Gastroesophageal sphincter (tissue), 4 donors: ENCODE measurements at places on chromosomes 6 and 20. TPM values are rescaled to one million over a fixed set of nuclear protein-coding genes. Genes with fewer than 3 reads are reported as not detected.

DNA sequence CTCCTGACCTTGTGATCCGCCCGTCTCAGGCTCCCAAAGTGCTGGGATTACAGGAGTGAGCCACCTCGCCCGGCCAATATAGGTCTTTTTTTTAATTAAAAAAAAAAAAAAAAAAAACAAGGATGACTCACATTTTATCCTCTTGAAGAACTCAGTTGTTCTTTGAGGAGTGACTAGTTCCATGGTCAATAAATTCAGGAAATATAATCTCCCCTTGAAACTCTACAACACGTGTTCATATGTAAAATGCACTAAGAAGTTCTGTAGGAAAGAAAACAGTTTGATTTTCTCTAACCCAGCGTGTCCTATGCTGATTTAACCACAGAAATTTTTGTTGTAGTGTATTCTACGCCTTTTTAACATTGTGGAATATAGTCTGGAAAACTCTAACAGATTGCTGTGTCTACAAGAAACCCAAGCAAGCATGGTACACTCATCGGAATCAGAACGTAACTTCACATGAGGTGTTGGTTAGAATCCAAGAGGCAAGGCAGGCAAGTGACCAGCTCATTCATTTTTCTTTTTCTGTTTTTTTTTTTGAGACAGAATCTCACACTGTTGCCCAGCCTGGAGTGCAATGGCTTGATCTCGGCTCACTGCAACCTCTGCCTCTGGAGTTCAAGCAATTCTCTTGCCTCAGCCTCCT is 79.0 kb upstream of the ZNF217 start:
- ATAC-seq = no peak

DNA sequence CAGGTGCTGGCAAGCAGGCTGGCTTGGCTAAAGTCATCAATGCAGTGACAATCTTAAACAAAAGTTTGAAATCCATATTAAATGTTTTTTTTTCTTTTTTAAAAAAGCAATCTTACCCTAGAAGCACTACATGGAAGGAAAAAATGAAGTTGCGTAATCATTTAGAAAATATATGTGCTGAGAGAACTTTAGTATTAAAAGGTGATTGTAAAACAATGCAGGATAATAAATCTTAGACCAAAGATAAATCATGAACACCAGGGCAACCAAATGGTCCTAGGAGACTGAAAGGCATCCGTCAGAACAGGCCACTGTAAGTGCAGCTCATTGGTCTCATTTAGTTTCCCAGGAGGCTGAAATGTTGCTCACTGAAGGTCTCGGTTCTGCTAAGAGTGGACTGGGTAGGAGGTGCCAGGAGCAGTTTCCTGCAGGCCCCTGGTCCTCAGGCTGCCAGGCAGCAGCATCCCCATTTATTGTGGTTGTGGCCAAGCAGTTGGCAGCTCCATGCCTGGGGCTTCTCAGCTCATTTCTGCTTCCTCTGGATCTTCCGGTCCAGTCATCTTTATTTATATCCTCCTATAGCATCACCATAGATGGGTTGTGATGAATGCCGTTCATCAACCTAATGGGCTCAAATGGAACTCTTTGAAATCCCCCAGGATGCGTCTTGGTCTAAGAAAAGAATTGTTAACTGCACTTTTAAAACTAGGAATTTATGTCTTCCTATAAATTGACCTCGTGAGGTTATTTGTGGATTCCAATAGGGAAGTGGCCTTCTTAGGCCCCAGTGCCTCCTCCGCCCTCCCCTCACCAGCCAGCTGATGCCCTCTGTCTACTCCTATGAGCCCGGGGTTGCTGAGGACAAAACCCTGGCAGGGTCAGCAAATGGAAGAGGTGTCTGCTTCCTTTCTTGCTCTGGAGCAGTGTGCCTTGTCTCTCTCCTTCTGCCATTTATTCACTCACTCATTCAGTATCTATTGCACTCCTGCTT is 269.0 kb downstream of the UST start:
- no peak for ATAC-seq

GRCh38 chr6:166575205-166575604 is 11.3 kb downstream of the RAMACL start:
- peak; percentile 82 for ATAC-seq

- no peak for ATAC-seq
Observed at GRCh38 chr6:61649845-61650244, 636.2 kb downstream of the KHDRBS2 start.

The GGTLC1 gene
- total RNA-seq = not detected

The PROKR2 gene
- total RNA-seq = not detected

The C20orf141 gene
- total RNA-seq = not detected

- no peak for ATAC-seq
Observed at GRCh38 chr20:50563133-50563944, 53.2 kb downstream of the PTPN1 start.

The ECT2L gene
- total RNA-seq = not detected

The SMIM26 gene
- total RNA-seq = 217 TPM

DNA sequence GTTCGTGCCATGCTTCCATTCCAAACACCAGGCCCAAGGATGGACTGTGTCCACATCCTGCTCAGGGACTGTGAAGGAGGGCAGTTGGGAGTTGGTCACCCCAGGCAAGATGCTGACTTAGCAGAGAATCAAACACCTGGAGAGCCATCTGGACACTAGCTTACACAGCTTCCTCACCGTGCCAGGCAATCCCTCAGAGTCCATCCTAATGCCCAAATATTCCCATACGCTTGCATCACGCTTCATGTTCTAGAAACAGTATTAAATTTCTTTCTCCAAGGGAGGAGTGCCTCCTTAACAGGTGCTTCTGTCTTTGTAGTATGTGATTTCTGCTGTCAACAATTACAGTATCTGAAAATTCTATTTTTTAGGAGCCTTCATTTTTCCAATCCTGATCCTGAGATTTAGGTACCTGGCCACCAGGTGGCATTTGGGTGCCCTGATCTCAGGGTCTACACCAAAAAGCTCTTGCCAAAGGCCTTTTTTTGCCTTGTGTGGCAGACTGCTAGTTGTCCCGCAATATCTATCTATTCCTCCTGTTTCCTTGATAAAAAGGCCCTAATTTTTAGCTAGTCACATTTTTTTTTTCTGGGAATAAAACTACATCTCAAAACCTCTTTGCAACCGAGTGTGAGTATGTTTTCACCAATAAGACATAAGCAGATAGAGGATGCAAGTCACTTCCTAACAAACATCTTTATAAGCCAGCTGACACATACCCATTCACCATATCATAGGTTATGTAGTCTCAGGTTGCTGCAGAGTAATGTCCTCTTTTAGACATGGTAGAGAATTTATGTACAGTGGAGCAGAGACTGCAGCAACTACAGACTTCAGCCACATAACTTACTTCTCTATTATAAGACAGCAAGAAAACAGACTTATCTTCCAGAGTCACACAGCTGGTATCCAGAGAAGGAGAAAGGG is 85.0 kb downstream of the PREP start:
- ATAC-seq = no peak

DNA sequence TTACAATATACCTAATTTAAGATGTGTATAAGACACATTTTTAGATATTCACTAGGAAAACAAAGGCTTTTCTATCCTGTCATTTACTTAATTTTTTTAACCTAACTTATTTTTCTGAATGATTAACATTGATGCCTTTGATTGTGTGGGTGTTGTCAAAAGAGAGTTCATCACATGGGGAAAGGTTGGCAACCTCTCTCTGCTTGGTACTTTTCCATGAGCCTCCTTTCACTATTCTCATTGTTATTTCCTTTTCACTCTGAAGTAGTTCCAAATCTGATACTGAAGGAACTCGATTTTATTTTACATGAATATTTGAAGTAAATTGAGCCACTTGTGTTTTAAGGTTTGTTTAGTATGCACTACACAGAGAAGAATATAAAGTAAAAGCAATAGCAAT is 35.9 kb downstream of the TPD52L1 start:
- no peak for ATAC-seq

The STMND1 gene
- not detected for total RNA-seq

The MAFB gene
- total RNA-seq = 27.8 TPM

The CSNK2B gene
- total RNA-seq = 166 TPM

DNA sequence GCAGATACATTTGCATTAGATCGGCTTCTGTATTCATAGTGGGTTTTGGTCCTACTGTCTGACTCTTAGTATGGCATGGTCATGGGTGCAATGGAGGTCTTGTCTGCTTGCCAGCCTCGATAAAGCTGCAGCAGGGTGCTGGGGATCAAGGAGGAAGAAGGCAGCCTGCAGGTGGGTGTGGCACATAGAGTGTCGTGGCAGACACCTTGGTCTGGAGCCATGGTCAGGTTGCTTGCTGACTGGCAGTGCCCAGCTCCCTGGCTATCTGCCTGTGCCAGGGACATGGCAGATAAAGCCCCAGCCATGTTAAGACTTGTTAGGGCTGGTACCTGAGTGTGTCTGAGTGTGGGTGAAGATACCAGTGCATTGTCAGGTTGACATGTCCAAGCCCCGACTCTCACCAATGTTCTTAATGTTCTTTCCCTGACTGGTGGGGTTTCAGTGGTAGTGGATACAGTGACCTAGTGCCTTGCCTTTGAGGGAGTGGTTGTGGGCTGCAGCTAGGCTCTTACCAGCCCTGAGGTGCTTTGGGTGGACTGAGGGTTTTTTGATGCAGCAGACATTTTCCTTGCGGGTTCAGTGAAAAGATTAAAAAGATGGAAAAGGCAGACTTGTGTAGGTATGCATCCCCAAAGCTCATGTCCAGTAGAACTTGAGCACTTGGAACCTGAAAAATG is 1.8 kb downstream of the FAM83D start:
- ATAC-seq = no peak

The TFAP2A gene
- total RNA-seq = 0.31 TPM

- ATAC-seq = no peak
Observed at GRCh38 chr6:33950472-33950881, 146.7 kb upstream of the MLN start.

- no peak for ATAC-seq
Observed at GRCh38 chr6:116971959-116972358, 94.9 kb downstream of the RFX6 start.

DNA sequence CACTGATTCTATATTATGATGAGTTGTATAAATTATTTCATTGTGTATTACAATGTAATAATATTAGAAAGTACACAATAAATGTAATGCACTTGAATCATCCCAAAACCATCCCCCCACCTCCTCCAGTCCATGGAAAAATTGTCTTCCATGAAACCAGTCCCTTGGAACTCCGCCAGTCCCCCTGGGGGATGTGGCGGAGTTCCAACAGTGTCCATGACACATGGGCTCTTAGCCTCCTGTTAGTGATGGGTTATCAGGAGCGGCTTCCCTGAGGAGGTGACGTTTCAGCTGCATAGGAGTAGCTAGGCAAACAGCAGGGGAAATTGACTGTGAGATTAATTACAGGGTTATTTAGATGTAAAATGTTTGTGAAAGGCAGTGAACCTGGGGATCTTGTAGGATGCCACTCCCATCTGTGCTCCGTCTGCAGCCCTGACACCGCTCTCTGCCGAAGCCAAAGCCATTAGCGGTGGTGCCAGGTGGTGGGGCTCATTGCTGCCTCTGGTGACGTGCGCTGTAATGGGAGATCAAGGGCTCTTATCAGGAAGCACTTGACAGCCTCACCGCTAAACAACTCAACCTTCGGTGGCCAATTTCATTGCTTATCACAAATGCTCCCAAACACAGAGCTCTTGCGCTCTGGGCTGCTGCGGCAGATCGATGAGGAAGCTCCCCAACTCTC is 81.6 kb upstream of the MC3R start:
- ATAC-seq = no peak

DNA sequence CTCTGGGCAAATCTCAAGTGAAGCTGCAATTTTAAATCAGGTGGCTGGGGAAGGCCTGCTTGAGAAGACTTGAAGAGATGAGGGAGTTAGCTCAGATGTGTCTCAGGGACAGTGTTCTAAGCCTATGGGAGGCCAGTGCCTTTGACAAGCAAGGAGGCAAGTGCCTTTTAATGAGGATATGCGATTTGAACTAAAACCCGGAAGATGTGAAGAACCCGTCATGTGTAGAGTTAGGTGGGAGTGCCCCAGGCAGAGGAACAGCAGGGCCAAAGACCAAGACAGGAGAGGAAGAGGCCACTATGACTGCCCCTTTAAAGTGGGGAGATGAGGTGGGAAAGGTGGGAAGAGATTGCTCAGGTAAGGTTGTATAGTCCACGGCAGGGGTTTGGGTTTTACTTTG is 71.9 kb downstream of the SLX4IP start:
- no peak for ATAC-seq

- ATAC-seq = no peak
Observed at GRCh38 chr6:69812746-69813427, 16.1 kb upstream of the LMBRD1 start.

The KIAA1755 gene
- total RNA-seq = 19.9 TPM

DNA sequence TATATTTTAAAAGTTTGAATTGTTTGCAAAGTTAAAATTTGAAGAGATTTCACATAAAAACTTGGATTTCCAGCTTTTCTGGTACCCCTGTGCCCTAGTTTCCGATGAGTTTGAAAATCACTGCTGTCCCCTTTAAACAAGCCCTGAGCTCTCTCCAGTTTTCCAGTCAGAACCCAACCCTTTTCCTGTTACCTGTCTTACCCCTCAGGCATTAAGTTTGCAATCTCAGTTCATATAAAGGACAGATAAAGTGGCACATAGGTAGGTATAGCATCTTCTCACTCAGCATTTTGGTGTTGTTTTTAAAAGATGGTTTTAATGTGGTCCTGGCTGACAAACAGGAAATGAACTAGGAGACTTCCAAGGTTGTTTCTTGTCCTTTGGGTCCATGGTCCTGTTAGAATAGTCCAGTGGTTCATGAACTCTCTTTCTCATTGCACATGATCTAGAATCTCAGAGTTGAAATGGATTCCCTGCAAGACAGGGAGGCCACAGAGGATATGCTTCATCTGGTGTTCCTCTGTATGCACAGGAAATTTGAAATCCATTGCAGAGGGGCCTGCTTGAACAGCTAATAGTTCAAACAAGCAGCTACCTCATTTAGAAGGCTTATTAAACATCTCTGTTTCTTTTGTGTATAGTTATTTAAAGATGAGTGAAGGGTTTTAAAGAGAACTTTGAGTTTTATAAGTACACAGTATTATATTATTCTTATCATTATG is 82.7 kb downstream of the JAG1 start:
- no peak for ATAC-seq

DNA sequence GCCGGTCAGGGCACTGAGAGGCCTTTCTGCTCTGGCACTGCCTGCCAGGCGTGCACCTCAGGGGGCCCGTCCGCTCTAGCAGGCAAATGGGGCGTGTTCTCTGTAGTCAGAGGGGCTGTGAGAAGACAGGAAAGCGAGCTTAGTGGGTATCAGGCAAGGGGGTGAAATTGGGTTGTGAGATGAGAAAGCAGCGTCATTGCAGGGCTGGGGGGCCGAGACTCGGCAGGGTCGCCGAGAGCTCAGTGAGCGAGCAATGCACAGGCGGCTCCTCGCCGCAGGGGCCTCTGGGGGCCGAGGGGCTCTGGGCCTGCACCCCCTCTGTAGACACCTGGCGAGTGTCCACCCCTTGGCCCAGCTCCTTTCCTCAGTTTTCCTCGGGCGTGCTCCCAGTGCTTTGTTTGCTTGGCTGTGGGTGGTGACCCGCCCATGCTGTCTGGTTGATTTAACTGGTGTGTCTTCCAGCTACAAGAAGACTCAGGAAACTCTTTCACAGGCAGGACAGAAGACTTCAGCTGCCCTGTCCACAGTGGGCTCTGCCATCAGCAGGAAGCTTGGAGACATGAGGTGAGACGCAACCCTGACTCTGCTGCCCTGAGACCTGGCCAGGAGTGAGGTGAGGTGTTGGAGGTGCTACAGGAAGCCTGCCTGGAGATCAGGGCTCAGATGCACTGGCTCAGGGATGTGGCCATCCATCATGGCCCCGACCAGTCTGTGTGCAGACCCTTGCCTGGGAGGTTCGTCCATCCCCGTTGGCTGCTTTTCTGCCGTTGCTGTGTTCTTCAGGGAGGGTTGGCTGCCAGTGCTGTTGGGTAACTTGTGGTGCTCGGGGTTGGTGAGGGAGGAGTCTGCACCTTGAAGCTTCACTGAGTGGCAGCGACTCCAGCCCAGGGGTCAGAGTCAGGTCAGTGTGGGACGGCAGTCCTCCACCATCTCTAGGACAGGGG is 12.4 kb upstream of the DNAJC5 start:
- no peak for ATAC-seq
